ENCODE measurements at places on chromosomes 11 and 22.

GRCh38 chr11:45930031-45930794 is 7.8 kb downstream of the LARGE2 start:
- DNase-seq = no peak

DNA sequence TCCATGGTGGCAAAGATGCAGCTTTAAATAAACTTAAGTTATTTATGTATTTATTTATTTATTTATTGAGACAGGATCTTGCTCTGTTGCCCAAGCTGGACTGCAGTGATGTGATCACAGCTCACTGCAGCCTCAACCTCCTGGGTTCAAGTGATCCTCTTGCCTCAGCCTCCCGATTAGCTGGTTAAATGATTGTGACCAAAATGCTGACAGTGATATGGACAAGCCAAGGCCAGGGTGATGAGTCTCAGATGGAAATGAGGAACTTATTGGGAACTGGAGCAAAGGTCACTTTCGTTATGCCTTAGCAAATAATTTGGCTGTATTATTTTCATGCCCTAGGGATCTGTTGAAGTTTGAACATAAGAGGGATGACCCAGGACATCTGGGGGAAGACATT is 9.3 kb upstream of the LRP5 start:
- DNase-seq = no peak

DNA sequence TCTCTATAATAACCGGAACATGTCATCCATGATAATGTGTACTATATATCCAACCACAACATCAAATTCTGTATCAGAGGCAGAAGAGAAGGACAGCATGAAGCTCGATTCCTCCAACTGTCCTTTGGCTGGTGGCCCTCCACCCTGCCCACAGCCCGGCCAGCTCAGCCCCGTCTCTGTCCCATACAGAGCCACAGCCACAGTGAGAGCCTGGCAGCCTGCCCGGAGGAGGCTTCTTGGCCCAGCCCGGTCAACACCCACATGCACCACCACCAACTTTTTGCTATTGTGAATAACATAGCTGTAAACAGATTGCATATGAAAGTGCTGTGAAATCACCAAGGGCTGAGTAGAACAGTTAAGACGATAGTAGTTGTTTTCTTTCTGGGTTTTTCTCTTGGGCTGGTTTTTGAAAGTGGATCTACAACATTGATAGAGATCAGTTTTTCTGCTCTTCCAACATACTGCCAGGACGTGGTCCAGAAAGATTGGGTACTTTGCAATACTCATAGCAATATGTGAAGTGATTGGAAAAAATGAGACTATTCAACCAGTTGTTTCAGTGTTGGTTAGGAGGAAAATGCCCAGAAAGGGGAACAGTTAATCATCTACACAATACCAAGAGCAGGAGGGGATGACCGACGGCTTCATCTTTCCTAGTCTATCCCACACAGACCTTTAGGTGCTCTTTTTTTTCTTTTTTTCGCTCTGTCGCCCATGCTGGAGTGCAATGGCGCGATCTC is 6.9 kb upstream of the TUBA8 start:
- DNase-seq = peak; percentile 18

GRCh38 chr11:103826856-103827255 is 209.6 kb upstream of the DDI1 start:
- no peak for DNase-seq

- DNase-seq = no peak
Measured at GRCh38 chr11:123137431-123138224, 57.4 kb downstream of the CLMP start.

DNA sequence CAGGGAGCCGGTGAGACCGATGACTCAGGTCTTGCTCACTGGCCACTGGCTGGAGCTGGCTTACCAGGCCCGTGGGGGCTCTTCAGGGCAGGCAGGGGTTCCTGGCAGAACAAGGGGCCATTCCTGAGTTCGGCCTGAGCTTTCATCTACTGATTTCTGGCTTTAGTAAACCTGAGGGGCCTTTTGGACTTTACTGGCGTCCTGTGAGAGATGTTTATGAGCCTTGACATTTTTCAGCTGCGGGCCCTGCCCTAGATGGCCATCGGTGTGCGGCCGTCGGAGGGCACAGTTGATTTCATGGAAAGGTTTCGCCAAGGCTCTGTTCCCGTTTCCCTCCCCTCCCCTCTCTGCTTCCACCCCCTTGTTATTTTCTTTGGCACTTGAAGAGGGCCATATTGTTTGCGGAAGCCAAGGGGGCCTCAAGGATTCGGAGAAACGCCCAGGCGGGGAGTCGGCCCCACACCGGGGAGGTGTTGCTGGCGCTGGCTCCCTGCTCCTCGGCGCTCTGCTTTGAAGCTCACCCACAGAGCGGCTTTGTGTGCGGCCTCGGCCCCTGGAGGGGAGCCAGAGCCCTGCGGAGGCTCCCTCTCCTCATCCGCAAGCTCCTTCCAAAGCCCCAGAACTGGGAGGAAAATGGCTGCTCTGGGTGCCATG is 17.7 kb downstream of the ELF5 start:
- DNase-seq = no peak

GRCh38 chr11:36339888-36340287 is 43.8 kb downstream of the PRR5L start:
- DNase-seq = no peak

GRCh38 chr11:66012371-66012945 is 650 bp downstream of the CST6 start:
- no peak for DNase-seq

Measured in ACHN (cell line).